ENCODE measurements at places on chromosomes 7 and 10.

GRCh38 chr10:93917821-93918220, 24.0 kb downstream of the SLC35G1 start:
- no peak for DNase-seq

GRCh38 chr7:5420881-5421713, 2.5 kb downstream of the TNRC18 start:
- no peak for DNase-seq

GRCh38 chr10:15640536-15641085, 79.1 kb downstream of the ITGA8 start:
- no peak for DNase-seq

DNA sequence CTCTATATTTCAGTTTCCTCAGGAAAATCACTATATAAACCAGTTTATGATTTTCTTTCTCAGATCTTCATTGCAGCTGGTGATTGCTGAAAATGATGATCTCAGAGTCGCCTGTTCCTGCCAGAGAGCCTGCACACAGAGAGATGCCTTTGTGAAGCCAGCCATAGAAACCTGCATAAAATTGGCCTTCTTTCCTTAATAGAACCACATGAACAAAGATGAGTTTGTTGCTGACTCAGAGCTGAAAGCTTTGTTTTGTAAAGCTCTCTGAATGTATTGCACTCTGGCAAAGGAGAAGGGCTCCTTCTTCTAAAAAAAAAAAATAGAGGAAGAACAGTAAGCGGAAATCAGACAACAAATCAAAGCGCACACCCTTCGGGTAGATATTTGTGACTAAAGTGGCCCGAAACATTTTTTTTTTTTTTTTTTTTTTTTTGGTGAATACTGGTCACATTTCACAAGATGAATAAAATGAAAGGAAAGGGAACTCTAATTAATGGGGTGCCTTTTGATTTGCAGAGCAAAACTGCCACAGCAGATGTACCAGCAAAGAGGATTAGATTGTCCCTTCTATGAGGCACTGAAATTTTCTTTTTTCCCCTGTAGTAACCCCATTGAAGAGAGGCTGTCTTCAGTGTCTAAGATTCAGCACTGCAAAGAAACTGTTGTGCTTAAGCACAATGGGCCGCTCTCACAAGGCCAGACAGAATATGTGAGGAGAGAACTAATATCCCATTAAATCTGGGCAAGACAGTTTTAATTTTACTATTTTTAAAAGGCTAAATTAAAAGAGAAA, 75.1 kb upstream of the PTPRZ1 start:
- no peak for DNase-seq

- DNase-seq, result peak; percentile 52
These were observed 158.2 kb downstream of the ARHGAP12 start for GRCh38 chr10:31770307-31770902.

GRCh38 chr7:379456-380138, 89.6 kb downstream of the FOXL3 start:
- no peak for DNase-seq

GRCh38 chr10:98624963-98625362, 178.2 kb upstream of the HPS1 start:
- DNase-seq, result no peak

GRCh38 chr10:27844223-27844622, 98.6 kb upstream of the MKX start:
- DNase-seq, result no peak

DNA sequence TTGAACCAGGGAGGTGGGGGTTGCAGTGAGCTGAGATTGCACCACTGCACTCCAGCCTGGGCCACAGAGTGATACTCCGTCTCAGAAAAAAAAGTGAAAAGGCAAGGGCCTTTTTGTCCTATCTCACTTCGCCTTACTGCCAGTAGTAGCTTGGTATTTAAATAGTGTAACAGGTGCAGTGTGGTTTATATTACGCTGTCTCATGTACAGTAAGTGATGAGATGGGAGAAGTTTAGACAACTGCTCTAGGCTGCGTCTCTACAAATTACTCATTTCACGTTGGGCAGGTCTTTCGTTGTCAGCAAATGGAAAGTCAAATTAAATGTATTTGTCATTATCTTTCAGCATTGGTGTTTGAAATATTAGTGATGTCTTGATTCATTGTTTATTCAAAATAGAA, 15.5 kb upstream of the PFKFB3 start:
- DNase-seq, result no peak

DNA sequence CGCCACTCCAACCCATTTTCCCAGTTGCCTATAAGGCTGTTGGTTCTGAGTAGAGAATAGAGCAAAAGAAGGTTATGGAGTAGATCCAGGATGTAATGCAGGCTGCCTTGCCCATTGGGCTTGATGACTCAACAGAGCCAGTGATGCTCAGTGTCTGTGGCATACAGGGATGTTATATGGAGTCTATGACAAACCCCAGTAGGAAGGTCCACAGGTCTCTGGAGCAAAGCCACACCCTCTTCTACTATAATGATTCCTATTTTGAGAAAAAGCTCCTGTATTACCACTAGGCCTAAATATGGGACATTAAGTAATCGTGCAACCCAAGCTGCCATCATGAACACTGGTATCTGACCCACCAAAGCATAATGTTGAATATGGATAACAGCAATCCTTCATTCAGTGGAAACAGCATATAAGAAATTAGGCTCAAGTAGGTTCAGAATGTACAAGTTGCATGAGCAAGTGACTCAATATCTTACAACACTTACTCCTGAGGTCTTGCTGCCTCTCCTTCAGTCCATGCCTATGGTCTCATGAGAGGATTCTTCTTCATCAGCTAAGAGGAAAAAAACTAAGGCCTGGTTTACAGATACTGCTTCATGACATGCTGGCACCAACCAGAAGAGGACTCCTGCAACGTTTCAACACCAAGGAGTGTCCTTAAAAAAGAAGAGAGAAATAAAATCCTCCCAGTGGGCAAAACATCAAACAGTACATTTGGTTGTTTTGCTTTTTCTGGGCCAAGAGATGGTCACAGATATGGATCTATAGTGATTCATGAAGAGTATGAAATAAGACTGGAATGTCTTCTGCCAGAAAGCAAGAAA, 14.8 kb upstream of the FHIP2A start:
- no peak for DNase-seq

- DNase-seq, result no peak
These were observed 33.9 kb upstream of the SVIL start for GRCh38 chr10:29668628-29669027.

DNA sequence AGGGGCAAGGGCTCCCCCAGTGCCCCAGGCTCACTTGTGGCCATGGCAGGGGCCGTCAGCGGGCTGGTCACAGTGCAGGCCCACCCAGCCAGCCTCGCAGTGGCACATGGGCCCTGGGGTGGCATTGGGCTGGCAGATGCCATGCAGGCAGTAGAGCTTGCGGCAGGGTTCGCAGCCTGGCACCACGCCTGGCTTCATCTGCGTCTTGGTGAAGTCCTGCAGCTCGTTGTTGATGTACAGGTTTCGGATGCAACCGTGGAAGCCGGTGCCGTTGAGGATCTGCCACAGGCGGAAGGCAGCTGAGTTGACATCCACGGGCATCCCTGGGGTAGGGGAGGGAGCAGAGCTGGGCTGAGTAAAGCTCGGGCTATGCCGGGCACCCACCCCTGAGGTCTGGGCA, 170.6 kb downstream of the LCOR start:
- DNase-seq, result no peak

GRCh38 chr10:54587971-54588370, 213.1 kb downstream of the PCDH15 start:
- no peak for DNase-seq

GRCh38 chr7:85529831-85530230, 343.0 kb upstream of the SEMA3D start:
- DNase-seq, result no peak
